Glutamatergic neuron (in vitro differentiated cells): ENCODE measurements at places on chromosomes 5 and 9.

DNA sequence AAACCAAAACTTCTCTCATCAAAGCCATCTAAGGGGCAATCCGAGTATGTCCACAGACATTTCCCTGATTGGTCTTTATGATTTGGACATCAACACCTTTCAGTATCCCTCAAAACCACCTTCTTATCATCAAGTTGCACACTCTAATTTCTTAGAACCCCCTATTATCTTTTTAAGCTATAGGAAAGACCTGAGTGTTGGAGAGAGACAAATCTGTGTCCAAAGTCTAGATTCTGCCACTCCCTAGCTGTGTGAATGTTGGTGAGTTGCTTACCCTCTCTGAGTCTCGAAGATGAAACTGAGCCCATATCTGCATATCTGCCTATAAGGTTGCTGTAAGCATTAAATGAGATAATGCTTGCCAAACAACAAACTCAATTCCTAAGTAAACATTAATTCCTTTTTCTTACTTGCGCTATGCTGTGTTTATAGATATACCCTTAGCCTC, 159.1 kb downstream of the DOCK8 start:
- DNase-seq: no peak

DNA sequence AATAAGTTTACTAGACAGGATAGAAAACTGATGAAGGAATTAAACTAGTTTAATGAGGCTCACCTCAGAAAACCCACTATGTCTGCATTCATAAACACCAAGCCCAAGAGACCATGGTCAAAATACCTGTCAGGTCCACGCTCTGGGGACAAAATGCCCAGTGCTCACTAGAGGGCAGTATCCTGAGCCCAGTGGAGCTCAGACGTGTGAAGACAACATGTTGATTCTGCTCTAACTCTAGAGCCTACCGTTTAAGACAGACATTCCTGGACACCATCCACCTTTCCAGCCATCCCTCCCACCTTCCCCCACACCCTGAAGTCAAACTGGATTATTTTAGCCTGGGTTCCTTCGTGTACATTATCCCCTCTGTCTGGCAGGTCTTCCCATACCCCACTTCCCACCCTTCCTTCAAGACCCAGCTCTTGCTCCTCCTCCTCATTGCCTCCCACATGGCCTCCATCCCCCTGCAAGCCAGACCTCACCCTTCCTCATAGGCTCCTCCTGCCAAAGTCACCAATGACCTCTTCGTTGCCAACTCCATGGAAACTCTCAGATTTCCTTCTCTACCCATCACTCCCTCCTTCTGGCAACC, 142.3 kb upstream of the FSTL4 start:
- peak; percentile 35 for DNase-seq

DNA sequence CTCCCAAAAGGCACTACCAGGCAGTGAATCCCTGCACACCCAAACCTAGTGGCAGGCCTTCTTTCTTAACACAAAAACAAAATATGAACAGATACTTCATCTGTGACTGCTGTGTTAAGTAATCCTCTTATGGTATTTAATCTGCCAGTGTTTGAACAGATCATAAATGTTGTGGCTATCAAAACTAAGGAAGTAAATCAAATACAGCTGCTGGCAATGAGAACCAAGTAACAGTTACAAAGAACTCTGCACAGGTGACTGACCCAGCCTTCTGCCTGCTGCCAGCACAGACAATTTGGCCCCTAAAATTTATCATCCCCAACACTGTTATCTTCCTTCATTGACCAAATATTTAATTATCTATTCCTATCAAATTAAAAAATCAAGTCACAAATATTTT, 78.0 kb downstream of the GNAQ start:
- DNase-seq: no peak

DNA sequence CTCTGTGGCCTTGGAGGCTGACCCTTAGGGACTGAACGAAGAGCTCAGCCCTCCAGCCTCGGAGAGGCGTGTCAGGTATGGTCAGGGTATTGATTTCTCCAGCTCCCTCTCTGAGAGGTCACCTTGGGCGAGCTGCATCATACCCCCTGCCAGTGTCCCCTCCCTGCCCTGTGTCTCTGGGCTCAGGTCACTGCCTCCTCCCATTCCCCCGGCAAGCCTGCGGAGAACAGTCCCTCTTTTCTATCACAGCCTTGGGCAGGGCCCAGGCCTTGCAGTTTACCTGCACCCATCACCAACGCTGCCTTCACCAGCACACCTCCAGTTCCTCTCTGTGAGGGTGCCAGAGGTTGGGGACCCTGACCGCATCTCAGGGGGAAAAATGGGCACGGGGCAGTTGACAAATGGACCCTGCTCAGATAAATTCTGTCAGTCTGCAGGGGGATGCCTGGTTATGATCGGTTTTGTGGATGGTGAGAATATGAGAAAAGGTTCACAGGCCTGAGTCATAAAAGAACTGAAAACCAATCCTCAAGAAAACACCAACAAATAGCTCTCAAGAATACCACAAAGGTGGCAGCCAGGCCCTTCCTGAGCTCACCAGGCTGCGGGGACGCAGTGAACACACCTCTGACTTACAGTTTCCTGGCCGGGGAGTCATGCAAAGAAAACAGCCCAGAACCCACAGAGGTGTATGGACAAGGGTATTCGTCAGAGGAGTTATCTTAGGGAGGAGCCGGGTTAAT, 24.7 kb upstream of the RXRA start:
- peak; percentile 12 for DNase-seq

GRCh38 chr9:131276094-131276888, at the start of gene FAM78A:
FAM78A (minus strand) TSS chr9:131276510; CDS start chr9:131276179, 331 bp downstream.
- DNase-seq: peak; percentile 63

- DNase-seq: no peak
Observed at GRCh38 chr9:124626276-124626675, 119.1 kb upstream of the NR5A1 start.

- no peak for DNase-seq
Observed at GRCh38 chr5:113115956-113116355, 139.4 kb downstream of the DCP2 start.

DNA sequence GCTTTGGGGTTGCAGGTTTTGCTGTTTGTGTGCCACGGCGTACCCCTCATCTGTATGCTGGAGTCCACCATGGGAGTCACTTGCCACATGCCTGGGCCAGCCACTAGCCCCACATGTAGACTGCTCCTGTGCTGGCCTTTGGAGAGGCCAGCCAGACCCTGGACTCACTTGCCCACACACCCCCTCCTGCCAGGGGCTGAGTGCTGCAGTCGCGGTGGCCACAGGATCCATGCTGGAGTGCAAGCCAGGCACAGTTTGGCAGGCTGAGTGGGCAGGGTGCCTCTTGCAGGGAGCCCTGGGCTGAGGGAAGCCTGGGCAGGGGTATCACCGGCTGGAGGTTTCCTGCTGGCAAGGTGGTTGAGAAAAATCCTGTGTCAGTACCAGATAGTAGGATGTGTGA, 25.6 kb upstream of the GCNT1 start:
- no peak for DNase-seq

DNA sequence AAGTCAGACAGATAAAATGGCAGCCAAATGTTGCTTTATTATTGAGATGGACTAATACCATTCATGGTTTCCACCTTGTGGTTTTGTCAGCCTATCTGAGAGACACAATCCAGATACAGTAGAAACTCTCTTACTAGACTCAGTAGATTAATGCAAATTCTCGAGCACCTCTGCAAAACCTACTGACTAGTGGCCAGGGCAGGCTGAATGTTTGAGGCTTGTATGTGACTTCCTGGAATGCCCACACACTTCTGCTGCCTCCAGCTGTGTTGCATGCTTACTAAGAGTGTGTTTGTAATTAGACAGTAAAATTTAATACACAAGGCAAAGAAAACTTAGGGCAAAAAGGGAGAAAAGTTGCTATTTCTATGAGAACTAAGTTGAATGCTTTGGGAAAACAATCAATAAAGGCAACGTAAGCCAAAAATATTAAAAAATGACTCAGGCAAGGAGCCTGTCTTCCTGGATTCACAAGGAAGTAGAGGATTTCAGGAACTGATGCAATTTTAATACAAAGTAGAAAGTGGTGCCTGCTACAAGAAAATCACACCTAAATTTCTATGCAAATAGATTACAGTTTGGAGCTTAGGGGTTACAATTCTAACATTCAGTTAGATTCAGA, 30.2 kb upstream of the CCNG1 start:
- no peak for DNase-seq

- no peak for DNase-seq
Observed at GRCh38 chr5:132667761-132668705, 5.8 kb upstream of the IL4 start.

- DNase-seq: no peak
Observed at GRCh38 chr9:136784997-136785361, 6.2 kb upstream of the TMEM141 start.

DNA sequence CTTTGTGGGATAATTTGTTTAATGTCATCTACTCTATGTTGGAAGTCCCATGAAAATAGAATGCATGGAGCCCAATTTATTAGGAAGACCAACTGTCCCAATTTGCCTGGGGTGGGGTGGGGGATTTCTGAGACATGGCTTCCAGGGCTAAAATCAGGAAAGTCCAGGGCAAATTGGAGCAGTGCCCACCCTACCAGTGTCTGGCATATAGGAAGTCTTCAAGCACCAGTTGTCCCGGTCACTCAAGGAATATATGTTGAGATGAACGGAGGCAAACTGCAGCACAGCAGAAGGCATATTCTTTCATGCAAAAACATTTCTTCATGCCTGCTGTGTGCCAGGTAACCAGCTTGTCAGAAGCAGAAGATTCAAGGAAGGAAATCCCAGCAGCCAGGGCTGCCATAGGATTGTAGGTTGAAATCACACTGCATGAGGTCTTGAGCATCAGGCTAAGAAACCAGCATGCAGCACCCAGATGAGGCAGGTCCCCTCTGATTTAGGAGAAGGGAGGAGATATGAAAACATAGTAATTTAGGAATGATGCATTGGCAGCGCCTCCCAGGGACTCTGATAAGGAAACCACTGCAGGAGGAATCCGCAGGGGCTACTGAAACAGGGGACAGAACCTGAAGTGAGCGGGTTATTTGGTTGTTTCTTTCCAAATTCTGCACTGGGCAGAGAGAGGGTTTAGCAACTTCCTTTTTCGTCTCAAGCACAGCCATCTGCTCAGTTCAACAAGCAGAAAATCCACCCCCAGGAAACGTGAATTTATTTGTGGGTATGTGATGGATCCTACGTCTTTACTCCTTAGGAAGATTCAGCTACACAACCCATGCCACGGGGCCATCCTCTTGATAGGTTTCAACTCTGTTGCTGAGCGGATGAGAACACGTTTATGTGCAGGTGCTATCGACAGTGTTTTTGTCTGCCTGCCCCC, 112.6 kb upstream of the CPEB4 start:
- no peak for DNase-seq

- no peak for DNase-seq
Observed at GRCh38 chr5:176185133-176185733, 53.0 kb upstream of the SIMC1 start.
